Lung (tissue), 17 donors: ENCODE measurements at places on chromosomes 13 and 19. TPM values are rescaled to one million over a fixed set of nuclear protein-coding genes. Genes with fewer than 3 reads are reported as not detected.

DNA sequence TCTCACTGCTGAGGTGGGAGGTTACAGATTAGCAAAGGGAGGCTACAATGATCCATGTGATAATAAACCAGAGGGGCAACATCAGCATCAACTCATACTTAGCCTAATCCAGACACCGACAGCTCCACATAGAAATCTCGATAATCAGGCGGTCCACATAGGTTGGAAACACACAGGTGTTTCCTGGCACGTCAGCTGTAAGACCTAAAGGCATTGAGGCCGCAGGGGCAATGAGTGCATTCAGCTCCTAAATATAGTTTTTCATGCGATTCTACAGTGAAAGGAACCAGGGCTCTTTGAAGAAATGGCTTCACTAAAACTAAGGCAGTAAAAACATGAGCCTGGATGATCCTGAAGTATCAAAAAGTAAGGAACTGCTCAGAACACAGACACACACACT lies 19.3 kb downstream of the PLPP2 start:
- DNase-seq = no peak

DNA sequence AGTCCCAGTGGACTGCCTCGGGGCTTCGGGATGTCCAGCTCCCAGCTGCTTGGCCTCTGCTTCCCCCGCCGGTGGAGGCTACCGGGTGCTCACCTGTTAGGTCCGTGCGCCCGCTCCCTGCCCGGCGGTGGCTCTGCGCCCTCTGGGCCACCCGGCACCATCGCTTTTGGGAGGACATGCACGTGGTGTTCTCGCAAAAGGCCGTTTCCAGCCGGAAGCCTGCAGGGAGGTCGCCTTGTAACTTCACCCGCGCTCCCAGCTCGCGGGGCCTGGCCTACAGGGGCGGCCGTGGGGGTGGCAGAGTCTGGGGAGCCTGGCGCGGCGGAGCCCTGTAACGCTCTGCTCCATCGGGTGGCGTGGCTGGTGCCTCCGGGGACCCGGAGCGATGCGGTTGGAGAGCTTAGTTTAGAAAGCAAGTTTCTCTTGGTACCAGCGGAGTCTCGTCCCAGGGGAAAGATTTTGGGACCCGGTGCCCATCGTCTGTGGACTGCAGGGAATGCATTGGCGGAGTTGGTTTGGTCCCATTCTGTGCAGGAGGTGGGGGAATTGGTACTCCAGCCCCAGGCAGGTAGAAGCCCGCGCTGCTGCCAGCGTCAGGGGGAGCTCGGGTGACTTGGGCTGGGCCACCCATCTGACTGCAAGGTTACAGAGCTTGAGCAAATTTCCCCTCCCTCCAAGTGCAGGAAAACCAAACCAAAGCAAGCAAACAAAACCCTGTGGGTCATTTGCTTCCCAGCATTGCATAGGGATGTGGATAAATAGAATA lies 673 bp downstream of the SPATA13 start:
- peak; percentile 60 for DNase-seq

DNA sequence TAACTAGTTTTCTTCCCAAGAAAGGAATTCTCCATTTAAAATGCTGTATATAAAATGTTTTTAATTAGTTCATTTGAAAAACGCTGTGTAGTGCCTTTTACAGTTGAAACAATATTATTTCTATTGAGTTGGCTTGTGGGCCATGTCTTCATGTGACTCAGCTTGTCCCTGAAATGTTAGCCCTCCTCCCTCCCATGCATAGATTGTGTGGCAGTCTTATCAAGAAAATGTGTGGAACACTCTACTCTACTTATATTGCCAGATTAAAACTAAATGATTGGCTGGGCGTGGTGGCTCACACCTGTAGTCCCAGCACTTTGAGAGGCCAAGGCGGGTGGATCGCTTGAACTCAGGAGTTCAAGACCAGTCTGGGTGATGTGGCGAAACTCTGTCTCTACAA lies 33.4 kb downstream of the TFDP1 start:
- DNase-seq = no peak

SF3A2 gene
- polyA plus RNA-seq = 37.2 TPM

PCDH20 gene
- polyA plus RNA-seq = 1.5 TPM

CEACAM16 gene
- not detected for polyA plus RNA-seq

HRC gene
- polyA plus RNA-seq = 0.14 TPM

- peak; percentile 62 for DNase-seq
These were observed 151.0 kb downstream of the DPF1 start for GRCh38 chr19:38072776-38073750.

ZNF8 gene
- 1.2 TPM for polyA plus RNA-seq

GRCh38 chr19:18160971-18161635 lies 8.1 kb downstream of the PIK3R2 start:
- DNase-seq = peak; percentile 53

- peak; percentile 18 for DNase-seq
These were observed 274.8 kb downstream of the TSHZ3 start for GRCh38 chr19:31074199-31075125.

- DNase-seq = no peak
These were observed 29.4 kb downstream of the MARK4 start for GRCh38 chr19:45280471-45280961.

DNAJC15 gene
- 21.8 TPM for polyA plus RNA-seq

DNA sequence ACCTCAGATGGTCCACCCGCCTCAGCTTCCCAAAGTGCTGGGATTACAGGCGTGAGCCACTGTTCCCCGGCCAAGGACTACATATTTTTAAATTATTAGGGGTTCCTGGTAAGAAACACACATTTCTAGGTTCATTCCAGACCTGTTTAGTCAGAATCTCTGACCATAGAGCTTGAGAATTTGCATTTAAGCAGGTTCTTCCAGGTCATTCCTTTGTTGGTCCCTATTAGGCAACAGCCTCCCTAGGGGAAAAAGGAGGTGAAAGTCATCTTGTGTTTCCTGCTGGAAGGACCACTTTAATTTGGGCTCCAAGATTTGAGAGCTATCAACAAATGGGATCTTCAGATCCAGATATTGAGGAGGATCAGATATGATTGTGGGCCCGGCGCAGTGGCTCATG lies 16.3 kb downstream of the S1PR2 start:
- DNase-seq = no peak

- DNase-seq = no peak
These were observed 13.6 kb downstream of the TNFSF13B start for GRCh38 chr13:108283110-108283509.

GRCh38 chr19:34257559-34257924 lies 3.2 kb downstream of the GARRE1 start:
- DNase-seq = no peak

DNA sequence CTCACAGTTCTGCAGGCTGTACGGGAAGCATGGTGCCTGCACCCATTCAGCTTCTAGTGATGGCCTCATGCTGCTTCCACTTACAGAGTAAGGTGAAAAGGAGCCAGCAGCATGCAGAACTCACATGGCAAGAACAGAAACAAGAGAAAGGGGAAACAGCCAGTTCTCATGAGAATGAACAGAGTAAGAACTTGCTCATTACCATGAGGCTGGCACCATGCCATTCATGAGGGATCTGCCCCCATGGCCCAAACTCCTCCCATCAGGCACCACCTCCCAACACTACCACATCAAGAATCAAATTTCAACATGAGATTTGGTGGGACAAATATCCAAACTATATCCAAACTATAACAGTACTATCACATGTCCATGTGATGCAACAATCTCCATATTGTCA lies 72.1 kb downstream of the KATNAL1 start:
- DNase-seq = no peak

DNA sequence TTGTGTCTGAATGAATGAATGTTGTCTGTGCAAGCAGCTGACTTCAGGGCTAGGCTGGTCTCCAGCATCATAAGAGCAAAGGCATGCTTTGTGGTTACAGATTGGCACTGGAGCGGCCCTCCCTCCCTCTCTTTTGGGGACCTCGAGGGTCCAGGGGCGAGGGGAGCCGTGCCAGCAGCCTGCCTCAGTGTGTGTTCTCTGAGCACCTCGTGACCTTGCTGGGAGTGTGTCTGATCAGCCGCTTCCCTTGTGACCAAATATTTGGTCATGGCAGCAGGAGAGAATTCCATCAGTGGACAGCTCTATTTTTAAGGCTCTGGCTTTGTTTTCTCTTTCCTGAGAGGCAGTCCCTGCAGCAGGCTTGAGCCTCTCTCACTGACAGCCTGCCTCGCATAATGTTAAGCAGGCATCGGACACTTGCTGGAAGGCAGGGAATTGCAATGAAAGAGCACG lies 329.7 kb downstream of the UQCRFS1 start:
- peak; percentile 8 for DNase-seq

- DNase-seq = no peak
These were observed 4.8 kb downstream of the ZNF766 start for GRCh38 chr19:52274191-52274590.

DNA sequence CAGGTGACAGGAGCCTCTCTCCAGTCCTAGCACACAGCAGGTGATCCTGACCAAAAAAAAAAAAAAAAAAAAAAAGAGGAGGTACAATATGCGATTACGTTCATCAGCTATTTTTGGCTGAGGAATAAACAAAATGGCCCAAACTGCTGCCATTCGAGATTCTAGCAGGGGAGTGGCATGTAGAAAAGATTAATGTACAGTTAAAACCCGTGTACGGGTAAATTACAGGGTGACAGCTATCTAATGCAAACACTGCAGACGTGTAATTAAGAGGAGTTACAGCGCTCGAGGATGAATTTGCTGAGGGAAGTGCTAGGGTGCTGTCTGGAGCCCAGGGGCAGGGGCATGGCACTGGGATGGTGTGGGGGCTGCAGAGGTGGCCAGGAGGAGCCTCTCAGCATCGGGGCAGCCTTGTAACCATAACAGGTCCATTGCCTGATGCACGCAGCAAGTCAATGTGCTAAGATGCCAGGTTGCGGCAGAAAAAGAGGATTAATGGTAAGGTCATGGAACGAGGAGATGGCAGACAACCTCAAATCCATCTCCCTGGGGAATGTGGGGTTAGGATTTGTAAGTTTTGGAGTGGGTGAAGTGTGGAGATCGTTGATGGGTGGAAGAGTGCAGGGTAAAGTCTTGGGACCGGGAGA lies 17.4 kb downstream of the CHST8 start:
- no peak for DNase-seq

FREM2 gene
- polyA plus RNA-seq = 1.6 TPM

GRCh38 chr13:100235311-100235901 lies 146.5 kb downstream of the PCCA start:
- peak; percentile 71 for DNase-seq

CRTC1 gene
- polyA plus RNA-seq = 8.7 TPM

GRCh38 chr19:40305403-40305802 lies 20.3 kb upstream of the AKT2 start:
- peak; percentile 94 for DNase-seq

RNF225 gene
- polyA plus RNA-seq = not detected

TMC4 gene
- 26.9 TPM for polyA plus RNA-seq

GFY gene
- not detected for polyA plus RNA-seq

- peak; percentile 4 for DNase-seq
These were observed 29.1 kb downstream of the SIGLEC5 start for GRCh38 chr19:51600940-51601580.

DNA sequence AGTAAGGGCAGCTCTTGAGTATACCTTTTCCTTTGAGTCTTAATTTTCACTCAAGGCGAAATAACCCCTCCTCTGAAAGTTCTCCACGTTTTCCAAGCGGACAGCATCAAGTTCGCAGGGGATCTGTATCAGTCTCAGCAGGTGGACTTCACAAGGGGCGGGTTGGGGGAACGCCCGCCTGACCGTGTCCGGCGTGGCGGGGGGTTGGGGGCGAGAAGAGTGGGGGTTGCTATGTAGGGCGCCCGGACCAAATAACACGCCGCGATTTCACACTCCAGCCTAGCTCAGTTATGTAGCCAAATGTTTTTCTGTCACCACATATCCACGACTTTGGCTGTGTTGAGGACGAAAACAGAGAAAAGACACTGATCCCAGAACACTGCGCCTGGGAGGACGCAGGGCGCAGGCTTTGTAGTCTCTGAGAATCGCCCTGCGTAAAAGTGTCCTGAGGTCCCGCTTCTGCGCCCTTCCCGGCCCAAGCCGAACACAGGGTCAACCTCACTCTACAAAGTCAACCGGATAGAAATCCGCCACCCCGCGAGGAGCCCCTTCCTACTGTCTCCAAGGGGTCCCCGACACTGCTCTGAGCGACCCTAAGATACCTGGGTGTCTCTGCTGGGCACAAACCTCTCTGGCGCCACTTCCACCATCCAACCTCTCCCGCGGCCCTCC lies 524 bp downstream of the RUBCNL start:
- no peak for DNase-seq

DCT gene
- polyA plus RNA-seq = 0.12 TPM

DNA sequence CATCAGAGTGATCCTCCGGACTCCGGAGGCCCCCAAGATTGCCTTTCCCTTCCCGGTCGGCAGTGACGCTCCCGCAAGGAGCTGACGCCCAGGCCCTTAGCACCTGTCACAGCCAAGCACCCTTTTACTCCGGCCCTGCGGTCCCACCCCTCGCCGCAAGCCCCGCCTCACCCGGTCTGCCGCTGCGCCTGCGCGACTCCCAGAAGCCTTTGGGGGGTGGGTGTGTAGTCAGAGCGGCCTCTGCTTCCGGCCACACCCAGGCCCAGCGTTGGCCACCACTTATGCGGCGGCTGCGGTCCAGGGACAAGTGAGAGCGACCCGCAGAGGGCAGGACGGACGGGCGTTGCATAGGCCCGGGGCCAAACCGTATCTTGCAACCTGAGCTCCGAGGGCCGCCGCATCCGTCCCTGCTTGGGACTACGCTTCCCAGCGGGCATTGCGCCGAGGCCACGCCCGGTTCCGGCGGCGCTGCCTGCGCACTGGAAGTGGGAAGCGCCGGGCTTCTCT lies 441 bp upstream of the ZFP28 start:
- DNase-seq = peak; percentile 95

SH2D3A gene
- 24.2 TPM for polyA plus RNA-seq
